Activated B cell treated with CpG ODN at 0.5 μM for 24 hours (primary cell): ENCODE measurements at places on chromosomes 1 and 21.

- no peak for DNase-seq
These were observed 205.4 kb downstream of the NFIA start for GRCh38 chr1:61287734-61288133.

GRCh38 chr1:39687243-39687642 is 4.0 kb downstream of the HPCAL4 start:
- no peak for DNase-seq

DNA sequence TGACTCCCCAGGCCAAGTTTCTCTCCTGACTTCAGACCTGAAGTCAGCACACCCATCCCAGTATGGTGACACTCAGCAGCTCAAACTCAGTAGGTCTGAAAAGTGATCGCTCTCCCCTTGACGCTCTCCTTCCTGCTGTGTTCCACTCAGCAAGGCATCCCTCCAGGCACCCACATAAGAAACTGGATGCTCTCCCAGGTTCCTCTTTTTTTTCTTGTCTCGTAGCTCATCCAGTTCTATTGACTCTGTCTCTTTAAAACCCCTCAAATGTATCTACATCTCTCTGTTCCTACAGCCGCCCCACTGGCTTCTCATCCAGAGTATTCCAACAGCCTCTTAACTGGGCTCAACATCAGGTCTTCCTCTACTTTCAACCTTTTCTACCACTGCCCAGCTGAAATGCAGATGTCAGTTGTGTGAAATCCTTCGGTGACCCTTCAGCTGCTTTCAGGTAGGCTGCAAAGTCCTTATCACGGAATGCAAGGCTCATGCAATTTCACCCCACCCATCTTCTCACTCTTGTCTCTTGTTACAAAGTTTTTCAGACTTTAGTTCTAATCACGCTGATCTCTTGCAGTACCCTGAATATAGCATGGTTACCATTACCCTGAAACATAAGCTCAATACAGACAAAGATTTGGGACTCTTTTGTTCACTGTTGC is 286.2 kb upstream of the POU3F1 start:
- DNase-seq = no peak

DNA sequence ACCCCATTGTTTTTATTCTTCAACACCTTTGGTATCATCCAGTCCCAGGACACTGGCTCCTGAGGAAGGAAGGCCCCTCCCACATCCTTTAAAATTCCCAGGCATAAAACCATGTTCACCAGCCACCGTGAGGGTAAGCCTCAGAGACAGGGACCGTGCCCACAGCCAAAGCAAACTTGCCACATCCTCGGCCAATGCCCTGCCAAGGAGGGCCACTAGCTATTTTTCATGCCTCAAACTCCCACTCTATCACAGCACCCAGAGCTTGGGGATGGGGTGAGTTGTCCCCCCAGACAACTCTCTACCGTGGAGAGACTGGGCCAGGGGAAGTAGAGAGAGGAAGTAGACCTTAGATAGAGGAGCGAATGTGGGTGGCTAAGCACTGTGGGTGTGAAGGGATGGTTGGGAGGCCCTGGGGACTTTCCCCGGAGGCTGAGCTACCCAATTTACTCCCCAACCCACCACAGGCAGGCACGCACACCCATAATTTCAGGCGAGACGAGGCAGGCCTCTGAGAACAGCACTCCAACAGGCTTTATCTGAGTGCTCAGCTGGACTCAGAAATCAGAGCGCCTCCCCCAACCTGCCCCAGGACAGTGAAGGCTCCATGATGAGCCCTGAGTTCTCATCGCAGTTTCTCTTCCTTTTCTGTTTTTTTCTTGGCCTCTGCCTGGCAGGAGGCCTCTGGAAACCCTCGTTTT is 15.9 kb upstream of the BTG2 start:
- peak; percentile 80 for DNase-seq

GRCh38 chr1:229596925-229597699 is 28.8 kb downstream of the TAF5L start:
- no peak for DNase-seq

DNA sequence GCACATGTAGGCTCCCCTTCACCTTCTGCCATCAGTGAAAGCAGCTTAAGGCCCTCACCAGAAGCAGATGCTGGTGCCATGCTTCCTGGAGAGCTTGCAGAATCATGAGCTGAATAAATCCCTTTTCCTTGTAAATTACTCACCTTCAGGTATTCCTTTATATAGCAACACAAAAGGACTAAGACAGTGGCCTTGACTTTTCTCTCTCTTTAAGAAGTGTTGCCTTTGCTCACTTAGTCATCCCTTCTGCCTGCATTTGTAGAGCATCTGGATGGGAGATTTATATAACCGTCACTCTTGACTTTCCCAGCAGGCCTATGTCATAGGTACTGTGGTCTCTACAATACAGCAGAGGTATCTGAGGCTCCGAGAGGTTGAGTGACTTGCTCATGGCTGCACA is 3.7 kb downstream of the PCSK9 start:
- DNase-seq = no peak

DNA sequence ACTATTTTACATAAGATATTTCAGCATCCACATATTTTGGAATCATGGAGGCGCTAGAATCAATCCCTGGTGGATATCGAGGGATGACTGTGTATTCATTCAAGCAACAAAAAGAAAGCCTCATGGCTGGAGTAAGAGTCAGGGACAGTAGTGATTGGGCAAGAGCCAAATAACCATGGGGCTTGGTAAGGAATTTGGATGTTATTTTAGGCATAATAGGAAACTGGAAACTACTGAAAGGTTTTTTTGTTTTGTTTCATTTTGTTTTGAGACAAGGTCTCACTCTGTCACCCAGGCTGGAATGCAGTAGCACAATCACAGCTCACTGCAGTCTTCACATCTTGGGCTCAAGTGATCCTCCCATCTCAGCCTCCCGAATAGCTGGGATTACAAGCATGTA is 33.8 kb upstream of the EYA3 start:
- DNase-seq = no peak

DNA sequence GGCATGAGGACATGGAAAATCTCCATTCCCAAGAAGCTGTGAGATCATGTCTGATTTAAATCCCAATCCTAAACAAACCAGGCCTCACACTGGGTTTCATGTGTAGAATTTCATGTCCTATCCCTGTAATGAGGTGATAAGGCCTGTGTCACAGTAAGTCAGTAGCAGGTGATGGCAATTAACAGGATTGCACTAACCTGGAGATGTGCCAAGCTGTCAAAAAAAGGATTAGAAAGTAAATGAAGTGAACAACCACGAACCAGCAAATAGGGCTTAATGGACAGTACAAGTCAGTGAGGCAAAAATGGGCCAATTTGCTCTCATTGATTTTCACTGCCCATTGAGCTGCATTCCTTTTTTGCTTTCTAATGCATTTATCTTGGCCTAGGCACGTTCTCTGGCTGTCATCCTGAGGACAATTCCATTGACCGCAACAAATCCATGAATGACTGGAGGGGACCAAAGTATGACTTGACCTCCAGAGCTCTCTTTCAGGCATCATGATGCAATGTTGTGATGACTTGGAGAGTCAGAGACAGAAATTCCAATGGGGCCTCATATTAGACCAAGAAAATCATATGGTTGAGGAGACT is 673.6 kb upstream of the ADGRL2 start:
- no peak for DNase-seq

GRCh38 chr21:42236693-42237092 is 17.8 kb downstream of the ABCG1 start:
- no peak for DNase-seq

DNA sequence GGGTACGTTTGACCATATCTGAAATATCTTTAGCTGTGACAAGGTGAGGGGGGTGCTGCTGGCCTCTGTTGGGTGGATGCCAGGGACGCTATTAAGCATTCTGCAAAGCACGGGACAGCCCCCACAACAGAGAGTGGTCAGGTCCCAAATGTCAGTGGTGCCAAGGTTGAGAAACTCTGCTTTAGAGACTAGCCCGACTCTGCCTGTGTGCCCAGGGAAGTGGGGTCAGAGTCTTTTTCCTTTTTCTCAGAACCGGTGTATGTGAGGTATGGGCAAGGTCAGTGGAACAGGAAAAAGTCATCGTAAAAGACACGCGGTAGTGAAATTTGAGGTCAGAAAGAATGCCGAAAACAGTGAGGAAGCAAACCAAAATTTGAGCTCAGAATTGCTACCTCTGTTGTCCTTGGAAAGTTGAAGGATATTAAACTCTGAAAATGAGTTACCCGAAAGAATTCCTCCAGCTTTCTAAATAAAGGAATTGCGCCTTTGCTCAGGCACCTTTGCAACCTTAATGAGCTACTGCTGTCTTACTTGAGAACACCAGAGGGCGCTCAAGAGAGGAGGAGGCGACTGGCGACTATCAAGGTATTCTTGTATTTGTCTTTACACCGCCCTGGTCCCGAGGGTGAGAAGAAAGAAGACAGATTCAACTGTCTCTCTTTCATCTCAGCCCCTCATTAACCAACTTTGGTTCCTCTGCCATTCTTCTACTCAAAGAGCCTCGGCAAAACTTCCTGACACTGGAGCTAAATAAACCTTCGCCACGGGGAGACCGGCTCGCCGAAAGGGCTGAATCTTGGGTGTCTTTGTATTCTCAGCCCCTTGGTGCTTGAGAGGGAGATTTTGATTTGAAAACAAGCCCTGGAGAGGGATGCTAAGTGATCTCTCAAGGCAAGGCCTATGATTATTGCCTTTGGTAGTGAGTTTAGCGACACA is 85.4 kb upstream of the OLIG2 start:
- DNase-seq = no peak
